Hepatocyte (in vitro differentiated cells): ENCODE measurements at places on chromosomes 4 and X.

DNA sequence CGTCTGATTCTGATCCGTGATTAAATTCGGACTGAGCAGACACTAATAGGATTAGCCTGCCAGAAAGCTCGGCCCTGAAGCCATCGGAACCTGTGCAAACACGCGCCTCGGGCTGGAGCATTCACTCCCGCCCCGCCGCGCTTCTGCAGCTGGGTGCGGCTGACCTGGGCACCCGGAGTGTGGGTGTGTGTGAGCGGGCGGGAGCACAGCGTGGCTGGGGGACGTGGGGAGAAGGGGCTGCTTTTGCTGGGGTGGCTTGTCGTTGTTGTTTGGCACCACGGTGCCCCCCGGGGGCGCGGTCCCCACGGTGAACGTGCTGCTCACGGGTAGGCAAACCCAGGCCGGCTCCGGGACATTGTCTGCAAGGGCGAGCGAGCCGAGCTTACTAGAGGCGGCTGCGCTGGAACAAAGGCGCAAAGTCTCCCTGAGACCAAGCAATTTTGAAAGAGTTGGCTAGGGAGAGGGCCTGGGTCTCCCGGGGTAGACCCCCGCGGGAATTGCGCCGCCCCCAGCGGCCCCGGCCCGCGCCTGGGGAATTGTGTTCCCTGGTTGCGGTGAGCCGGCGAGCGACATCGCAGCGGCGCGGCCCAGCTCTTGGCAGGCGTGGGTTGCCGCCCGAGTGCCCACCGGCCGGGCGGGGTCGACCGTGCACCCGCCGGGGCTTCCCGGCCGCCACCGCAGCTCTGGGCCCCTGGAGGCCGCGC lies 1.4 kb downstream of the MAMLD1 start:
- DNase-seq: peak; percentile 26

DNA sequence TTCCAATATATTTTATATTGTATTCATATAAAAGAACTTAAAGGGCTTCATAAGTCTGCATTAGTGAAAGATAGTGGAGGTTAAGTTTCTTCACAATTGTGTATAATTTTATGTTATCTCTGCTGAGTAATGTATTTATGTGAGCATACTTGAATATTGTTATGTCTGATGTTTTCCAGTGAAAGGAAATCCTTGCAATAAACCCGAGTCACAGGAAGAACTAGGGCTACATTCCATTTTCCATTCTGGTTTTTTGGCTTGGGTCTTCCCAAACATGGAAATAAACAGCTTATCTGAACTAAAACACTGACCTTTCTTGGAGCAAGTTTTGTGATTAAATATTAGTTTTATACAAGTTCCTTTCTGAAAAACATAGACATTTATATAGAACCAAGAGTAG lies 231.3 kb upstream of the GPRIN3 start:
- DNase-seq: no peak

GRCh38 chr4:80710748-80711451 lies 319.6 kb upstream of the BMP3 start:
- DNase-seq: no peak

DNA sequence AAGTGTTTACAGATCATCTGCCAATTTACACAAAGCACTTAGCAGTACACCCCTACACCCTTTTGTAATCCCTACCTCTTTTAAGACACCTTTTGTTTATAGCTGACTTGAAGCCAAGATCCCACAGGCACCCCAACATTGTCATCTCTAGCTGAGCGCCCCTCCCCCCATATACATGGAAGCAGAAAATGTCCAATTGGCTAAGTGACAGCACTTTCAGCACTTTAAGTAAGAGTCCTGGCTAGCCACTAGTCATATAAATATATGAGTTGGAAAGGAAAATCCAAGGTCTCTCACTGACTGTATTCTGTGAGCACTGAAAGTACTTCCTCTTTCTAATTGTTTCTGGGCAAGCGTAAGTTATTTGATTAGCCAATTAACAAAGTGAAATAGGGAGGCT lies 108.2 kb downstream of the NSUN7 start:
- no peak for DNase-seq

DNA sequence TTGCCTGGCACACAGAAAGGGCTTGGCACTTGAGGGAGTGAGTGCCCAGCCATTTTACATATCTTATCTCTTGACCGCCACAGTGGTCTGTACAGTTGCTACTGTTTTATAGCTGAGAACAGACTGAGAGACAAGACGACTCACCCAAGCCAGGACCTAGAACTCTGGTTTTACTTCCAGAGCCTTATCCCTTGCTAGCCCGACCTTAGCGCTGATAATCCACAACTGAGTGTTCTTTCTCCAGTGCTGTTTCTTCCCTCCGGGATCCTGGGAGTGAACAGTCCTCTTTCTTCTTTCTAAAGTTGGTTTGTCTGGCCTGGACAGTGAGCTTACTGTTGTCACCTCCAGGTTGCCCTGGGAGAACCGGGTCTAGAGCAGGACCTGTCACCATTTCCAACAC lies 52.5 kb upstream of the TADA2B start:
- DNase-seq: no peak

GRCh38 chr4:8315435-8316250 lies 46.1 kb downstream of the HTRA3 start:
- peak; percentile 87 for DNase-seq

- no peak for DNase-seq
Measured at GRCh38 chr4:92101737-92102172, 202.0 kb upstream of the GRID2 start.

GRCh38 chrX:134158821-134159512 lies 78.0 kb upstream of the CCDC160 start:
- no peak for DNase-seq

- no peak for DNase-seq
Measured at GRCh38 chrX:134186362-134187121, 50.4 kb upstream of the CCDC160 start.

DNA sequence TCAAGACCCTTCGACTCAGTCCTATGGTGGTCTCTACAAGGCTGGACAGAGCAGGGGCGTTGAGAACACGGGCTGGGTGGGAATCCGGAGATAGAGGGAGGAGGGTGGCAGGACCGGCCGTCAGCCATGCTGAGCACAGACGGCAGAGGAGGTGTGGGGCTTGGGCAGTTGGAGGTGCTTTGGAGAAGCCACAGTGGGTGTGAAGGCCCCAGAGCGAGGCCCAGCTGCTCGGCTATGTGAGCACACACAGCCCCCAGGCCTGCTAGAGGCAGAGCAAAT lies 4.2 kb downstream of the PDE6B start:
- no peak for DNase-seq

GRCh38 chr4:26131711-26132110 lies 189.1 kb upstream of the RBPJ start:
- no peak for DNase-seq

GRCh38 chr4:61583696-61584095 lies 383.6 kb downstream of the ADGRL3 start:
- DNase-seq: no peak

DNA sequence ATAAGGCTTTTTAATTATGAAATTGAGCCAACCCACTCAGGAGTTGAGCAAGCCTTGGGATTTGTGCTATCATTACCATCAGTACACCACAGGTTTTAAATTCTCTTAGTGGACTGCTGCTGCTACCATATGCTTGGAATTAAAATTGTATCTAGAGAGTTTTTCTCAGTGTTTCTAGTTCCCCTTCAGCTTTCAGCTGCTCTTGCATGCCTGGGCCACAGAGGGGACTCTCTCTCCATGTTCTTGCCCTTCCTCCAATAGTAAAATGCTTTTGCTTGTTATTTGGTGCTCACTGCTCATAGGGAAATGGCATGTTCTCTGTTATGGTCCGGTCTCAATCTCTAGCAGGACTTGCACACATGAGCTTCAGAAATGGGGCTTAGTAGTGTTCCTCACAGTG lies 101.9 kb downstream of the IGSF1 start:
- no peak for DNase-seq

DNA sequence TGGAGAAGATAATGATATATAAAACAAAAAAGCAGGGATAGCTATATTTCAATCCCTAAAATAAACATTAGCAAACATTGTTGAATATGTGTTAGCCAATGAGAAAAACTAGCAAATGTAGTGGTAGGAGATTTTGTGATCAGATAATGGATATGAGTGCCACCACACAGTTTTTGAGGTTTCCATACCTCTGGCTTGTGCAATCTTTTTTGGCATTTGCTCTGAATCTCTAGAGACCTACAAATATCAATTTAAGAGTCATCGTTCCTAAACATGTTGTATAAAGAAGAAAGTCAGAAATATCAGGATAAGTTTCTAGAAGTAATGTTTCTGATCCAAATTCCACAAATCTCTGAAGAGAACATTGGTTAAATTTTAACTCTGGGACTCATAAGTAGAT lies 308.7 kb downstream of the PDGFC start:
- no peak for DNase-seq

DNA sequence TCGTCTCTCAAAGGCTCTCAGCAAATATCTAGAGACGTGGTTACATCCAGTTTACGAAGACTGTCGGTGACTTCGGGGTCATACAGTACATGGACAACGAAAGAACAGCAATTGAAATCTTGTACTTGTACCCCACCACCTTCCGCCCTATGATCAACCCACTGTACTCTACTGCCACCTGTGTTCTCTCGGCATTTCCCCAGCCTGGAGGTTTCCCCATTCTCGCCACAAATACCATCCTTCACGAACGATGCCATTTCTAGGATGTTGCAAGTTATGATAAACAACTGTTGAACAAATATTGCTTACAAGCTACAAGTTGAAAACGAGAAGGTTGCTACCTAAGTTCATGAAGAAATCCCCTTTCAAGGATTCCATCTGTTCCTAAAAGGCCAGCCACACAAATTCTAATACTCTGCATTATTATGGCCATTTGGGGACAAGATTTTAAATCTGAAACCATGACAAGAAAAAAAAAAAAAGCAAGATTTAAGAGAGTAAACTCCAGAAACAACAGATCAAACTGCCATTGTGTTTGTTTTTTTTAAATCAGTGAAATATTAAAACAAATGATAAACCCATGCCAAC lies 1.6 kb downstream of the APBB2 start:
- DNase-seq: peak; percentile 76

- DNase-seq: peak; percentile 89
Measured at GRCh38 chr4:6926681-6927478, 17.3 kb downstream of the TBC1D14 start.

DNA sequence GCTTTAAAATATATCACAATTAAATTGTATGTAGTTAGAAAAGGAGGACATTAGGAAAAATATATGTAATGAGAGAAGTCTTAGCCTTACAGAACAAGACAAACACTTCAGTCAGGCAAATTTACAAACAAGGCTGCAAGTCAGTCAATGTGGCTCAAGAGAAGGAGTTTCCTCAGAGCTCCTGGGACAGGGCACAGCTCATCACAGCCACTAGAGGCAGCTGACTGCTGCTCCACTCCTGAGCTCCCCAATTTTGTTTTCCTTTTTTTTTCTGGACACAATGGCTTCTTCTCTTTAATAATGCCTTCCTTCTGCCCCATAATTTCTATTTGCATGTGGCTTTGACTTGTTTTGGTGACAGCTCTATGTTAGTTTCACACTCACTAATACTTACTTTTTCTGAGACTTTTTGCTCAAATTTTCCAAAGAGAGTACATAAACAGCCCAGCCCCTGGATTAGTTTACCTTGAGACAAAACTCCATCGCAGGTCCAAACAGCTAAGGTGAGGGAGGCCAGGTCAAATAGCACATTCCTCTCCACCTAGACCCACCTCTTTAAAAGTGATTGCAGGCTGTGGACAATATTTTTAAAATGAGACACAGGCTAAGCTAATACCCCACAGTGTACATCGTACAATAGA lies 850.4 kb upstream of the FRG1 start:
- DNase-seq: peak; percentile 13

DNA sequence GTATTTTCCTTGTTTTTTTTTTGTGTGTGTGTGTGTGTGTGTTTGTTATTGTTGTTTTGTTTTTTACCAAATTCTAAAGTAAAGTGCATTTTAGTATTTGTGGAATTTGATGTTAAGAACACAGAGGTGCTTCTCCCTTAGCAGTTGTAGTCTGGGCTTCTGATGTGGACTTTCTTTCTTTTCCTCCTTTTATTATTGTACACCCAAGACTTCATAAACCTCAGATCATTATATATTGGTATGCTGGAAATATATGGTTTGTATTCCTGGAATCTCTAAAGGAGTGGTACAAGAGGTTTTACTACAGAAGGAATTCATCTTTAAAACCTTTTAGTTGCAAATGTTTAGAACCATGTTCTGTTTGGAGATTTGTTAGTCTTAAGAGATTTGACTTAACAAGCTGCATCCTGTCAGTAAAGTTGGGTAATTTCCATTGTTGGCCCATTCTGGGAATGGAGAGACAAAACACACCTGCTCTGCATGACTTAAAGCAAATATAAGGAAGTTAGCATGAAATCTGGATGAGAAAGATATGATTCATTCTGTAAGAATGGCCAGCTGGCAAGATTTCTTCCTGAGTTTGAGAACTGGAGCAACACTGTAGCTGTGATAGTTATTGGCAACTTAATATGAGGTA lies 64.0 kb downstream of the SMAD1 start:
- peak; percentile 62 for DNase-seq

DNA sequence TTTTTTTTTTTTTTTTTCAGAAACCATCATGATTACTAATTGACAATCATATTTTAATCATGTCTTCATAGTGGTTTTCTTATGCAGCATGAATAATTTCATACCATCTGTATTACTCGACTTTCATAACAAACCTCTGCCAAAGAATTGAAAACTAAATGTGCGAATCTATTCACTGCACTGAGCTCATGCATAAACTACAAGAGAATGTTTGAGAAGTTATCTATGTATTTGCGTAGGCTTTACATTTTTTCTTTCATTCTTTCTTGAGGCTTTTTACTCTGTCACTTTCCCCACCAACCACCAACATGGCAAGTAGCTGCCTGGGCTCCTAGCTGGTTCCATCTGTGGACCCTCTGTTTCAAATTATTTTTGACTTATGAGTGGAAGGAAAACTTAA lies 1761.0 kb downstream of the STIM2 start:
- no peak for DNase-seq

- no peak for DNase-seq
Measured at GRCh38 chr4:57200799-57201327, 90.7 kb upstream of the IGFBP7 start.

GRCh38 chr4:75099321-75099720 lies 166.4 kb downstream of the PARM1 start:
- no peak for DNase-seq
